ENCODE measurements at places on chromosomes 16 and 17.

- no peaks in the 10 kb centered on the region for H3K27me3 ChIP-seq
- H3K4me3 ChIP-seq, result no peak overlapping the region
- peaks cover 6% of the 10 kb centered on the region for H3K4me1 ChIP-seq
- H3K36me3 ChIP-seq, result no peaks in the 10 kb centered on the region
These were observed 63.6 kb downstream of the ASIC2 start for GRCh38 chr17:33229499-33229898.

- H3K27me3 ChIP-seq, result no peaks in the 10 kb centered on the region
- H3K36me3 ChIP-seq, result no peaks in the 10 kb centered on the region
- H3K27ac ChIP-seq, result no peak overlapping the region
These were observed 8.7 kb downstream of the COX10 start for GRCh38 chr17:14078027-14078426.

DNA sequence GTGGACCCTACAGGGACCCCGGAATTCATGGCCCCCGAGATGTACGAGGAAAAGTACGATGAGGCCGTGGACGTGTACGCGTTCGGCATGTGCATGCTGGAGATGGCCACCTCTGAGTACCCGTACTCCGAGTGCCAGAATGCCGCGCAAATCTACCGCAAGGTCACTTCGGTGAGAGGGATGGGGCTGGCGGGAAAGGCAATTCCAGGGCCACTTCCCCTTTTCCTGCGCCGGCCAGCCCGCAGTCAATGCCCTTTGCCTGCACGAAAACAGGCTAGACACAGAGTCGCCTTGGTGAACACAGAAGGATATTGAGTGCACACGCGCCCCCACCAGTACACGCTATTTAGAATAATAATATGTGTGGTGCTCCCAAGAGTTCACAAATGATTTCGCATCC lies 4.0 kb downstream of the WNK4 start:
- H3K27me3 ChIP-seq, result peaks cover 62% of the 10 kb centered on the region
- H3K27ac ChIP-seq, result no peak overlapping the region
- H3K36me3 ChIP-seq, result no peaks in the 10 kb centered on the region
- no peak for DNase-seq
- peaks cover 34% of the 10 kb centered on the region for H3K4me1 ChIP-seq

GRCh38 chr16:28873543-28874201 lies 4.6 kb upstream of the ATP2A1 start:
- H3K36me3 ChIP-seq, result peaks cover 26% of the 10 kb centered on the region
- no peak overlapping the region for H3K4me3 ChIP-seq
- H3K27ac ChIP-seq, result no peak overlapping the region
- no peaks in the 10 kb centered on the region for H3K4me1 ChIP-seq

DNA sequence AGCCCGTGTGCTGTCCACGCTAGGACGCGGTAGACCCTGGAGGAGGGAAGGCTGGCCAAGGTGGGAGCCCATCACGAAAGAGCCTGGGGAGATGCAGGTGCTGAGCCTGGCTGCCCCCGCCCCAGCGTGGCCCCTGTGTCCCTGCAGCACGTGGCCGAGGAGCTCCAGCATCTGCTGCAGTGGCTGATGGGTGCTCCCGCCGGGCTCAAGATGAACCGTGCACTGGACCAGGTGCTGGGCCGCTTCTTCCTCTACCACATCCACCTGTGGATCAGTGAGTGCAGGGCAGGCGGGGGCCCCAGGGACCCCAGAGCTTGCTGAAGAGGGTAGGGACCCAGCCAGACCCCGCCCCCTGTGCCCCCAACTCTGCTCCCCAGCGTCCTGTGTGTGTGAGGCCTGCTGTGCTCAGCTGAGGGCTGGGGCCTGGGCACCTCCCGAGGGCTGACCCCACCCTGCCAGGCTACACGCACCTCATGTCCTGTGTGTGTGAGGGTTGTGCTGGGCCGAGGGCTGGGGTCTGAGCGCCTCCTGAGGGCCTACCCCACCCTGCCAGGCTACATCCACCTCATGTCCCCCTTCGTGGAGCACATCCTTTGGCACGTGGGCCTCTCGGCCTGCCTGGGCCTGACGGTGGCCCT lies 8.6 kb downstream of the PIGQ start:
- DNase-seq, result no peak
- no peaks in the 10 kb centered on the region for H3K4me1 ChIP-seq
- H3K4me3 ChIP-seq, result no peak overlapping the region
- H3K36me3 ChIP-seq, result no peaks in the 10 kb centered on the region
- no peaks in the 10 kb centered on the region for H3K27me3 ChIP-seq

DNA sequence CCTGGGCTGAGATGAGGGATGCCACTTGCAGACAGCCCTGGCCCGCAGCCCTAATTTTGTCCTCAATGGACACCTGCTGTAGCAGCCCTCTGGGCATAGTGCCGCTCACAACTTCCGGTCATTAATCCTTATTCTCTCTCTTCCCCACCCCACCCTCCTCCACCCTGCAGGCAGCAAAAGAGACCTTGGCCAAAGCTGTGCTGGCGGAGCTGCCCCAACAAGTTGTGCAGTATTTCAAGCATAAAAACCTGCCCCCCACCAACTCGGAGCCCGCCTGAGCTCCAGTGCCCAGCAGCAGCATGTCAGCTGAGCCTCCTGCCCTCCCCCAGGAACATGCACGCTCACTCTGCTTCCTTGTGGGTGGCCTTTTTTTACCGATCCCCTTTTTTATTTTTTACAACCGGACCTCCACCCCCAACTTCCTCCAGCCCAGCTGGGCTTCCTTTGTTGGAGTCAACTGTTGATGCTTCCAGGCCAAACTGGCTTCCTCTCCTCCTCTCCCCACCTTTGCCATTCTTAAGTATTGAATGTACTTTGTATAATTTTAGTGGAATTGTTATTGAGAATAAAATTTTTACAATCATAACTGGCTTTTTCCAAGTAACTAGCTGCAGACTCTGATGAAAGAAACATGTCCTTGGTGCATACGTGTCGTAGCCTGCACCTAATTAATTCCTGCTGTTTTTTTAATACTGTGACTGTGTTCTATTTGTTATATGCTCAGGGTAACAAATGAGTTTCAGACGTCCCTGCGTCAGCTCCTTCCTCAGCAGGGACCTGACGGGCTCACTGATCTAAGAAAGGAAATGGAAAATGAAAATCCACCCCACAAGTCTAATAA lies 38.2 kb downstream of the PSME3IP1 start:
- H3K4me1 ChIP-seq, result peaks cover 26% of the 10 kb centered on the region
- DNase-seq, result no peak
- no peaks in the 10 kb centered on the region for H3K27me3 ChIP-seq
- H3K36me3 ChIP-seq, result no peaks in the 10 kb centered on the region
- H3K4me3 ChIP-seq, result no peak overlapping the region

GRCh38 chr17:63475491-63476412 lies 1.1 kb upstream of the ACE start:
- no peaks in the 10 kb centered on the region for H3K36me3 ChIP-seq
- peaks cover 13% of the 10 kb centered on the region for H3K27me3 ChIP-seq
- no peak for DNase-seq

GRCh38 chr17:72617557-72617956 lies 474.9 kb downstream of the SLC39A11 start:
- H3K27me3 ChIP-seq, result no peaks in the 10 kb centered on the region
- no peak overlapping the region for H3K4me3 ChIP-seq
- no peaks in the 10 kb centered on the region for H3K36me3 ChIP-seq
- H3K4me1 ChIP-seq, result peaks cover 8% of the 10 kb centered on the region
